ENCODE measurements at places on chromosomes 5 and 9. TPM values are rescaled to one million over a fixed set of nuclear protein-coding genes. Genes with fewer than 3 reads are reported as not detected.

The MZB1 gene
- 48.1 TPM for total RNA-seq

The SMIM33 gene
- total RNA-seq = 2.3 TPM

The PLPP7 gene
- not detected for total RNA-seq

The CERCAM gene
- 1.3 TPM for total RNA-seq

The RGP1 gene
- 29.5 TPM for total RNA-seq

The SLC34A3 gene
- total RNA-seq = not detected

The BRIX1 gene
- 33.0 TPM for total RNA-seq

The SYK gene
- not detected for total RNA-seq

The MLANA gene
- not detected for total RNA-seq

The FAM78A gene
- 88.7 TPM for total RNA-seq

The SLIT3 gene
- total RNA-seq = not detected

The ADGRV1 gene
- not detected for total RNA-seq

The C5orf52 gene
- total RNA-seq = not detected

The FOXD4L3 gene
- total RNA-seq = not detected

The JADE2 gene
- 73.5 TPM for total RNA-seq

The SGCD gene
- total RNA-seq = not detected

The C5orf58 gene
- not detected for total RNA-seq

The LRRC19 gene
- total RNA-seq = not detected

The CDKN2A gene
- 23.2 TPM for total RNA-seq

The LHX2 gene
- total RNA-seq = not detected

The PKN3 gene
- 5.6 TPM for total RNA-seq

The RNF14 gene
- 35.7 TPM for total RNA-seq

The FBP2 gene
- total RNA-seq = not detected

The FASTKD3 gene
- total RNA-seq = 13.4 TPM

The IFNE gene
- not detected for total RNA-seq

The PAPPA gene
- total RNA-seq = not detected

The IFNA13 gene
- total RNA-seq = not detected

The NUTM2G gene
- total RNA-seq = not detected

The AIF1L gene
- 0.50 TPM for total RNA-seq

The NNT gene
- 110 TPM for total RNA-seq

The TEX48 gene
- 0.48 TPM for total RNA-seq

The TMEM250 gene
- 49.0 TPM for total RNA-seq
